Sciatic nerve (tissue), 2 donors: ENCODE measurements at places on chromosomes 2 and 18. TPM values are rescaled to one million over a fixed set of nuclear protein-coding genes. Genes with fewer than 3 reads are reported as not detected.

DNA sequence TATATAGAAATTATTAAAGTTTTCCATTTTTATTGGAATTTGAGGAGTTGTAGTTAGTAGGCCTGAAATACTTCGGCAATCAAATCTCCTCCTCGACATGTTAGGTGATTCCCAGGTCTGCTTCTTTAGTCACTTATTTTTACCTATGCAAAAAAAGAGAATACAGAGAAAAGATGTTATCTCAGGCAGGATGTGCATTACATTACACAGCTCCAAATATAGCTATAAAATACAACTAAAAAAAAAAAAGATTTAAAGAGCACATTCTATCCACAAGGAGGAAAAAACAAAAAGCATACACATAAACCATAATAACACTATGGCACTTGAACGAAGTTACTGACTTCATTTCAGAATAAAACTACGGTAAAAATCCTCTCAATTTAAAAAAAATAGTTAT is 8.1 kb downstream of the STK17B start:
- no peak for DNase-seq

DNA sequence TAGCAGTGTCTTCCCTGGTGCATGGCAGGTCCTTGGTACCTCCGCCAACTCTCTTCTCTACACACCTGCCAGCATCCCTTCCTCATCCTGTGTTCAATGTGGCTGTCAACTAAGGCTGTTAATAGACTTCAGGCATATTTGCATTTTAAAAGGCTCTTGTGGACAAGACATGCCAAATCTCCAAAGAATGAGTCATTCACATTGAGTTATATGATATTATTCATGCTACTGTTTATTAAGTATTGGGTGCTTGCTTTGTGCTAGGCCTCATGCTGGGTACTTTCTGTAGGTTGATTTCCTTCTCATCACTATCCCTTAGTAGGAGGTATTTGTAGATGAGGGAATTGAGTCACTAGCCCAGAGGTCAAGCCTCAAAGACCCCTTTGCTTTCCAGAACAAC is 5.2 kb downstream of the MYO1B start:
- DNase-seq, result no peak

GRCh38 chr2:56713161-56713676 is 529.4 kb downstream of the CCDC85A start:
- DNase-seq, result no peak

DNA sequence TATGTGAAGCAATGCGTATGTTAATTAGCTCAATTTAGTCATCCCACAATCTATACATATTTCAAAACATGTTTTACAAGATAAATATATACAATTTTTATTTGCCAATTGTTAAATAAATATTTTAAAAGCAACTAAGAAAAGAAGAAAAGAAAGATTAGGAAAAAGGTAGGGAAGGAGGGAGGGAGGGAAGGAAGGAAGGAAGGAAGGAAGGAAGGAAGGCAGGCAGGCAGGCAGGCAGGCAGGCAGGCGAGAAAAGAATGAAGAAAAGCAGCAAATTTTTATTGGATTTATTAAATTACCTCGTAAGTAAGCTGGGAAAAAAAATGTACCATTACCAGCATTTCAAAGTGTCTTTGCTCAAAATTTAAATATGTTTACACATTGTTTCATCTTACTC is 30.5 kb downstream of the NOL4 start:
- DNase-seq, result no peak

DNA sequence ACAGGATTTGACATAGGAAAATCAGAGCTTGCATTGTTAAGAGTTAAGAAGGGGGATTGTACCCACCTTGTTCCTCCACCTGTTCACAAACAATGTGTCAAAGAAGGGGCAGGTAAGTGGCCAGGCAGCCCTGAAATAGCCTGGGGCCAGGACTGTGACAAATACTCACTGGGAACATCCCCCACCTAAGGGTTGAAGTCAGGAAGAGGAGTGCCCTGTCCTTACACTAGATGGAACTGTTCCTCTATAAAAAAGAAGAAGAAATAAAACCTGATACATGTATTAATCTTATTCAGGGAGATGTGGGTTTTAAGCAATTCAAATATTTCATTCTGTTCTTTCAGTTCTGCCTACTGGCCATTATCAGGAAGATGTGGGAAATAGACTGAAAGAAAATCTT is 41.9 kb downstream of the TACR1 start:
- DNase-seq, result no peak

Gene CXCR1
- 4.9 TPM for total RNA-seq
